ENCODE measurements at places on chromosomes 5 and 9.

GRCh38 chr9:72280913-72281500 is 84.0 kb downstream of the ZFAND5 start:
- peak; percentile 24 for DNase-seq

- DNase-seq: no peak
Measured at GRCh38 chr9:80028501-80028900, 456.7 kb downstream of the TLE4 start.

DNA sequence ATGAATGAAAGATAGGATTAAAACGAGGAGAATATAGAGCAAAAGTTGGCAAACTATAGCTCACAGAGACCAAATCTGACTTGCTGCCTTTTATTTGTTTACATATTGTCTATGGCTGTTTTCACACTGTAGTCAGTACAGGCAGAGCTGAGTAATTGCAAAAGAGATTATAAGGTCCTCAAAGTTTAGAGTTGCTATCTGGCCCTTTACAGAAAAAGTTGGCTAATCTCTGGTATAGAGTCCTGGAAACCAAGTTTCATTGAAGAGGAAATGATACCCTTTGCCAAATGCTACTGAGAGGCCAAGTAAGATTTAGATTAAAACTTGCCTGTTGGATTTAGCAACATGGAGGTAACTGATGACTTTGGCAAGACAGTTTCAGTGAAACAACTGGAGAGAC is 36.0 kb downstream of the LYRM7 start:
- no peak for DNase-seq

- DNase-seq: peak; percentile 67
Measured at GRCh38 chr5:124655921-124656511, 90.4 kb downstream of the ZNF608 start.

GRCh38 chr9:136003411-136004218 is 42.4 kb upstream of the UBAC1 start:
- no peak for DNase-seq

DNA sequence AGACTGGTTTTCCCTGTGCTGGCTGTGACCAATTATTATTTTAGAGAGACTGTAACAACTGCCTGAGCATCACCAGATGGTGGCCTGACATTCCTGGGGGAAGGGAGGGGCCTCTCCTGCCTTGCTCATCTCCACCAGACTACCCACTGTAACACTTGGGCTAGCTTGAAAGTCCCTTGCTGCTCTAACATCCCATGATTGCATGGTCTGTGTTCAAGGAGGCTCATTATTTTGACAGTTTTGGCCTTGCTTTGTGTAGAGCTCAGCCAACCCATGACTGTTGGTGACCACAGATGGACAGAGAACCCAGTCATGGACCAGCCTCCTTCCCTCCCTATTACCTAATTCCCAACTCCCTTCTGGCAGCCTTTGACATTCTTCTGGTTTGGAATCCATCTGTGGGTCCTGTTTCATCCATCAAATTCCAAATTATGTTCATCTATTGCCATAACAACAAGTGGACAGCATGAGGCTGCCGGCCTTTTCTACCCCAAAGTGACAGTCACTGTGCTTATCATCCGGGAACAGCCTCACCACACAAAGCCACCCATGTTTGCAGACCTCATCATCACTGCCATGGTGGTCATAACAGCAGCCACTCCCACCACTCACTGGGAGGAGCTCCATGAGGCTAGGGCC is 49.0 kb upstream of the ICE1 start:
- no peak for DNase-seq

- DNase-seq: no peak
Measured at GRCh38 chr5:10600626-10601245, 36.9 kb downstream of the ANKRD33B start.

DNA sequence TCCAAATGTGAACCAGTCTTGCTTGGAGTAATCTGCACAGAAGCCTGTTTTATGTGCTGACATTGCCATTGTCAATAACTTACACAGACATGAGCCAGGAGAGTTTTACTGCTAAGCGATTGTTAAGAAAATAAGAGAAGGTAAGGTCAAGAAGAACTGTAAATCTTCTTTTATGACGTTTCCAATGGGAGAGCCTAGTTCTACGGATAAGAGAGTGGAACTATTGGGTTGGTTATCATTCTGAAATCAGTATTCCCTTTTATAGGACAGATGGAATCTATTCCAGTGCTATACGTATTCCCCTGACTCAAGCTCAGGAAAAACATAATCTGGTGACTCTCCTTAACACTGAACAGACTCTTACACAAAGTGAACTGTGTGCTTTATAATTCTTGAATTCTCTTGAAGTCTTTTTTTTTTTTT is 137.9 kb upstream of the OTULINL start:
- DNase-seq: no peak

DNA sequence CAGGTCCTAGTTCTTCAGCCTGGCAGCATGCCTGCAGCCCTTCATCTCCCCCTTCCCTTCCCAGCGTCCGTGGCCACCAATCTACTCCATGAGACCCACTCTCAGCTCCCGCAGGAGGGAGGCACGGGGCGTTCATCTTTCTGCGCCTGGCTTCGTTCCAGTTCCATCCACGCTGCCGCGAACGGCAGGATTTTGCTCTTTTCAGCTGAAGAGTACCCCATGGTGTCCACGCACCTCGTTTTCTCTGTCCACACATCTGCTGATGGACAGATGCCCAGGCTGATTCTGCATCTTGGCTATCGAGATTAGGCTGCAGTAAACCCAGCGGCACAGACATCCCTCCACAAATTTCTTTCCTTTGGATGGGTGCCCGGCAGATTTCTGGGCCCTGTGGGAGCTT is 30.5 kb upstream of the NKD2 start:
- DNase-seq: no peak

GRCh38 chr9:4370501-4370900 is 70.6 kb upstream of the GLIS3 start:
- DNase-seq: no peak
